ENCODE measurements at places on chromosomes 2 and 18. TPM values are rescaled to one million over a fixed set of nuclear protein-coding genes. Genes with fewer than 3 reads are reported as not detected.
A peak's percentile ranks its signal among the peaks of the same experiment; 100 is the strongest.

Gene VIT
- polyA plus RNA-seq = not detected

DNA sequence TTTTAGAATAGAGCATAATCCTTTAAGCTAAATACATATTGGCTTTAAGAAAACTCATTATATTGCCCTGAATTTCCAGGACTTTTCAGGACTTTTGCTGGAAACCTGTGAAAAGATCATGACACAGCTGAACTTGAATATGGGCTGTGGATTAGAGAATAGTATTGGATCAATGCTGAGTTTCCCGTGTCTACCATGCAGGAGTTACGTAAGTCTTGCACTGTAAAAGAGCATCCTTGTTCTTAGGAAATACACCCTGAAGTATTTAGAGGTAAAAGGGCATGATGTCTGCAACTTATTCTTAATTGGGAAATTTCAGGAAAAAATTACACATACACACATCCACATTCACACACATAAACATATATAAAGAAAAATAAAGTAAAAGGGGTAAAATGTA, 82.1 kb downstream of the ZFP36L2 start:
- H3K4me3 ChIP-seq = no peak overlapping the region
- H3K27me3 ChIP-seq = no peaks in the 10 kb centered on the region
- H3K4me1 ChIP-seq = peaks cover 56% of the 10 kb centered on the region
- H3K36me3 ChIP-seq = no peaks in the 10 kb centered on the region

- no peak for DNase-seq
- no peak overlapping the region for H3K27ac ChIP-seq
- H3K4me1 ChIP-seq = peaks cover 11% of the 10 kb centered on the region
- H3K4me3 ChIP-seq = no peak overlapping the region
Measured at GRCh38 chr18:62555135-62555534, 32.3 kb downstream of the ZCCHC2 start.

GRCh38 chr2:150409196-150409595, 78.3 kb downstream of the RND3 start:
- no peak overlapping the region for H3K4me3 ChIP-seq
- H3K36me3 ChIP-seq = no peaks in the 10 kb centered on the region
- no peak overlapping the region for H3K27ac ChIP-seq
- H3K4me1 ChIP-seq = no peaks in the 10 kb centered on the region

Gene TMEM163
- polyA plus RNA-seq = 0.24 TPM

GRCh38 chr2:134594399-134594798, 124.4 kb downstream of the TMEM163 start:
- H3K27ac ChIP-seq = no peak overlapping the region
- H3K4me3 ChIP-seq = no peak overlapping the region
- H3K27me3 ChIP-seq = peaks cover 2% of the 10 kb centered on the region
- no peak for DNase-seq
- no peaks in the 10 kb centered on the region for H3K4me1 ChIP-seq

Gene ZNF804A
- not detected for polyA plus RNA-seq

GRCh38 chr2:229226382-229226781, 44.7 kb downstream of the PID1 start:
- no peak overlapping the region for H3K4me3 ChIP-seq
- H3K36me3 ChIP-seq = no peaks in the 10 kb centered on the region
- no peak for DNase-seq
- H3K27me3 ChIP-seq = no peaks in the 10 kb centered on the region

GRCh38 chr2:211455216-211455841, 898.9 kb downstream of the CPS1 start:
- no peaks in the 10 kb centered on the region for H3K27me3 ChIP-seq
- no peaks in the 10 kb centered on the region for H3K36me3 ChIP-seq
- H3K4me1 ChIP-seq = no peaks in the 10 kb centered on the region
- no peak overlapping the region for H3K4me3 ChIP-seq
- no peak for DNase-seq
- no peak overlapping the region for H3K27ac ChIP-seq

Gene POTEF
- not detected for polyA plus RNA-seq

- no peaks in the 10 kb centered on the region for H3K4me1 ChIP-seq
- H3K27me3 ChIP-seq = no peaks in the 10 kb centered on the region
- no peak for DNase-seq
- no peak overlapping the region for H3K27ac ChIP-seq
Measured at GRCh38 chr2:74399785-74400184, 19.7 kb upstream of the DCTN1 start.

GRCh38 chr2:46351750-46352138, 54.5 kb downstream of the EPAS1 start:
- H3K27me3 ChIP-seq = no peaks in the 10 kb centered on the region
- peak overlapping the region; percentile 89 for H3K27ac ChIP-seq
- peak; percentile 42 for DNase-seq
- peaks cover 94% of the 10 kb centered on the region for H3K4me1 ChIP-seq
- peak overlapping the region; percentile 76 for H3K4me3 ChIP-seq
- no peaks in the 10 kb centered on the region for H3K36me3 ChIP-seq

DNA sequence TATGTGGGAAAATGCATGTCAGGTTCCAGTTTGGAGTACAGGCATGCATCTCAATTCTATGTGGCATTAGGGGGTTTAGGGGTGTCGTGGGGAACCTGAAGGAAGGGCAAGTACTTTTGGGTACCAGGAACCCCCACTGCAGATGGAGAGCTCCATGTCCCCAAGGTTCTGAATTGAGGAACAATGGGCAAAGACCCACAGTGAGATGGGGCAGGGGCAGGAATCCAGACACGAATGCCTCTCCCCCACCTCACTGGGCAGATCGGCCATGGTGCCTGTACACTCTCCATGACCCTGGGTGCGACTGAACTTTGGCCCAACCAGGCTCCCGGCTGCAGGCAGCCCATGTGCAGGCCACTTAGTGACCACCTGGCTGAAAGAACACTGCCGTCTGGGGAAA, 209.3 kb downstream of the HAUS1 start:
- no peaks in the 10 kb centered on the region for H3K27me3 ChIP-seq
- no peak for DNase-seq
- H3K4me3 ChIP-seq = no peak overlapping the region
